HCT116 (cell line): ENCODE measurements at places on chromosomes 6 and 20. TPM values are rescaled to one million over a fixed set of nuclear protein-coding genes. Genes with fewer than 3 reads are reported as not detected.

DNA sequence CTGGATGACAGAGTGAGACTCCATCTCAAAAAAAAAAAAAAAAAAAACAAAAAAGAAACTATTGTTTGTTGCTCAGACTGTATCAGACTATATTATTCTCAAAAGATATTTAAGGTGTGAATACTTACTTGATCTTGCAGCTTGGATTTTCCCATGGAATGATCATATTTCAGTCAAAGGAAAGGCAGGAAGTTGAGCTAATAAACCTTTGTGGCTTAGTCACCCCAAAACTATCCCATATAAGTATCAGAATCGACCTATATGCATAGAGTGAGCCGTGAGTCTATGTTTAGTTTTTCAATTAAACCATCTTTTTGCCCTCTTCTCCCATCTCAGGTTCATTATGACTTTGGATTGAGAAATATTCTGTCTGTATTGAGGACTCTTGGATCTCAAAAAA, 152.6 kb downstream of the DNAH8 start:
- H3K4me3 ChIP-seq: no peak overlapping the region
- H3K4me1 ChIP-seq: no peaks in the 10 kb centered on the region
- DNase-seq: no peak
- H3K36me3 ChIP-seq: no peaks in the 10 kb centered on the region
- no peak overlapping the region for H3K27ac ChIP-seq

DNA sequence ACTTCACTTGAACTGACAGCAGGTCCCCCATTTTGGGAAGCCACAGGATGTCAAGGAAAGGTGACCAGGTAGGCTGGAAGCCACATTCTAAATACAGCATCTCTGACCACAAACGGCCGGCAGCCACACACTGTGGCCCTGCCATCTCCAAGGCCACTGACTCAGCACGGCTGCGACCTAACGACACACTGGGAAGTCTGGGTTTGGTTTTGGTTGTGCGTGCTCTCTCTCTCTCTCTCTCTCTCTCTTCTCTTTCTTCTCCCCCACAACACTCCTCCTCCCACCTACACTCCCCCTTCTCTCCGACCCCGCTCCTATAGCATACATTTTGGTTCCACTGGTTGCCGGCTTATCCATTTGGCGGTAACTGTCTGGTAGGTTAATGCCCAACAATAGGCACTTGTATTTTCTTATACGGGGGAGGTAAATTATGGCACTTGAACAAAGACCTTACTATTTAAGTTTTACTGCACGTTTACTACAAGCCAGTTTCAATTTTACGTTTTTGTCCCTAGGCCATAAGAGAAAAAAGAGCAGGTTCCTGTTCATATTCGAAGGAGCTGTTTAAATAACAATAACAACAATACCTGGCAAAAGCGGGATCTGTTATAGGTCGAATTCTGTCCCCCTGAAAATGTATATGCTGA, 103.6 kb downstream of the GMDS start:
- no peak overlapping the region for H3K4me3 ChIP-seq
- no peak overlapping the region for H3K27ac ChIP-seq
- H3K27me3 ChIP-seq: no peaks in the 10 kb centered on the region
- H3K4me1 ChIP-seq: peaks cover 4% of the 10 kb centered on the region; the same call in 1 of the 2 replicates
- DNase-seq: no peak

GRCh38 chr6:69343851-69344250, 453.0 kb downstream of the LMBRD1 start:
- no peak overlapping the region for H3K4me3 ChIP-seq
- no peaks in the 10 kb centered on the region for H3K4me1 ChIP-seq
- no peaks in the 10 kb centered on the region for H3K27me3 ChIP-seq
- H3K36me3 ChIP-seq: no peaks in the 10 kb centered on the region

- H3K4me3 ChIP-seq: no peak overlapping the region
- no peaks in the 10 kb centered on the region for H3K36me3 ChIP-seq
- H3K27ac ChIP-seq: no peak overlapping the region
- DNase-seq: no peak
- H3K27me3 ChIP-seq: no peaks in the 10 kb centered on the region
Measured at GRCh38 chr6:163745536-163746400, 331.2 kb downstream of the QKI start.

DNA sequence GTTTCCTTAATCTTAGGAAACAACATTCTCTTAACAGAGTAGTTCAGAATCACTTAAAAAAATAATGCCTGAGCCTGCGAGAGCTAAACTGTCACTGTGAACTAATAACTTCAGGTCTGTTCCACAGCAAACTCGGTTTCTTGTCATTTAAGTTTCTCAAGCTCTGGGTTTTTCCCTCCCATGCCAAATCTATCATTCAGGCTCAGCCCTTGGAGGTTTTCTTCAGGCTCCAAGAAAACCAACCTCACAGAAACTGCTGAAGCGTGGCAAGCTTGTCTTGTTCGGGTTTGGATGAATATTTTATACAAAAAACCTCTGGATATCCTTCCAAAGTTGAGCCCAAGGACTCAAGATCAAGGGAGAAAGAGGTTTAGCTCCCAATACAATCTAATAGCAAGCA, 99.7 kb upstream of the SNX9 start:
- no peak overlapping the region for H3K4me3 ChIP-seq
- no peak for DNase-seq
- no peaks in the 10 kb centered on the region for H3K36me3 ChIP-seq
- H3K4me1 ChIP-seq: no peaks in the 10 kb centered on the region

- H3K36me3 ChIP-seq: no peaks in the 10 kb centered on the region
- H3K27ac ChIP-seq: no peak overlapping the region
- peaks cover 24% of the 10 kb centered on the region for H3K4me1 ChIP-seq
- H3K27me3 ChIP-seq: no peaks in the 10 kb centered on the region
Measured at GRCh38 chr6:118495485-118496280, 52.4 kb upstream of the PLN start.

- no peaks in the 10 kb centered on the region for H3K27me3 ChIP-seq
- no peaks in the 10 kb centered on the region for H3K36me3 ChIP-seq
- H3K27ac ChIP-seq: no peak overlapping the region
Measured at GRCh38 chr6:24010133-24010532, 115.9 kb upstream of the NRSN1 start.

- no peak overlapping the region for H3K27ac ChIP-seq
- H3K4me1 ChIP-seq: no peaks in the 10 kb centered on the region
- H3K4me3 ChIP-seq: no peak overlapping the region
- H3K27me3 ChIP-seq: no peaks in the 10 kb centered on the region
- peak; percentile 7 for DNase-seq
Measured at GRCh38 chr6:35152067-35152707, 11.0 kb upstream of the TCP11 start.

DNA sequence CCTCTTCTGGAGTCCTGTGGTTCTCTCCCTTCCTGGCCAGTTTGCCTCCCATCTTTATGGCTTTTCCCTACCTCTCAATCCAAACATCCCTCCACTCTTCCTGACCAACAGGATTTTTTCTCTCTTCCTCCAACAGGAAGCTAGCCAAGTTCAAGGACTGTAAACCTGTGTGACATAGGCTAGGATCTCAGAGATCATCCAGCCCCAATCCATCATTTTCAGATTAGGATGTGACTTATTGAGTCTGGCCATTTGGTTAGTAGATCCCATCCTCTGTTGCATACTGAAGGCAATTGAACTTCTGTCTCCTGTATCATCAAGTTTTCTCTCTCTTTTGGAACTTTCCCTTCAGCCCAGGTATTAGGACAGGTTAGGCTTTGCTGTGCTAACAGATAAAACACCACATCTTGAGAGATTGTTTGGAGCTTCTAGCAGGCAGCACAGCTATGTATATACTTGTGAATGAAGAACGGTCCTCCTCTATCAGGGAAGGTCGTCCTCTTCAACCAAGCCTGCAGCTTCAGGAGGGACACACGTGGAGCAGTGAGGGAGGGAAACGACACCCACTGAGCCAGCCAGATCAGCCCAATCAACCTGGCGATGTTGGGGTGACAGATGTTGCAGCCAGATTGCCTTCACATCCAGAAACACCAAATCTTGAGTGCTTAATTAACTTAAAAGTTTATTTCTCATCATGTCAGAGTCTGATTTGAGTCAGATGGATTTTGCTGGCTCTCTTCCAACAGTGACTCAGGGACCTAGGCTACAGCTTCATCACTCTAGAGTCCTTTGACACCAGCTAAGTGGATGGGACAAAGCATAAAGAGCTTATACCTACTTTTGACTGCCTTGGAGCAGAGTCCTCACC, 106.8 kb downstream of the GJA10 start:
- H3K36me3 ChIP-seq: no peaks in the 10 kb centered on the region
- no peak overlapping the region for H3K27ac ChIP-seq
- H3K4me3 ChIP-seq: no peak overlapping the region
- H3K4me1 ChIP-seq: peaks cover 50% of the 10 kb centered on the region
- no peaks in the 10 kb centered on the region for H3K27me3 ChIP-seq
- no peak for DNase-seq

DNA sequence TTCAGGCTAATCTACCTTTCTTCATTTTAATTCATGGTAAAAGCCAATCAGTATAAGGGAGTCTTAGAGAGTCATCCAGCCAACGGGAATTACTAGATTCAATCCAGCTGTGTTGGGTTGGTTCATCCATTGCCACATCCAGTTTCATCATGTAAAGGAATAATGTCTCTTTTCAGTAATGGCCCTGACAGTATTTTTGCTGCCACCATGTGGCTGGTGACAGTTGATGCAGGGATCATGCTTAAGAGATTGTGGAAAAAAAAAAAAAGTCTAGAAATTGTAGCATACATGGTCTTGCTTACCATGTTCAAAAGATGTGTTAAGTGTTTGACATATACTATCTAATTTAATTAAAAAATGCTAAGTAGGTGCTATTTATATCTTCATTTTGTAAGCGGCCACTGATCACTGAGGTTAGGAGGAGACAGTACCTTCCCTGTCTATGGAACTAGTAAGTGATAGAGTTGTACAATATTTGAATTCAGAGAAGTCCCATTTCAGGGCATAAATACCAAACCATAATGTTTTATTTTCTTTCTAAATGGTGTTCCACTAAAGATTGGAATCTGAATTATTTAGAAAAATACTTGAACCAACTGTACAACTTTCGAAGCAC, 135.9 kb downstream of the KHDRBS2 start:
- H3K27me3 ChIP-seq: no peaks in the 10 kb centered on the region
- no peak overlapping the region for H3K4me3 ChIP-seq
- no peak overlapping the region for H3K27ac ChIP-seq
- no peaks in the 10 kb centered on the region for H3K36me3 ChIP-seq
- no peaks in the 10 kb centered on the region for H3K4me1 ChIP-seq
- peak; percentile 6 for DNase-seq

GRCh38 chr20:40431611-40432010, 257.4 kb downstream of the MAFB start:
- no peaks in the 10 kb centered on the region for H3K36me3 ChIP-seq
- H3K4me3 ChIP-seq: no peak overlapping the region
- 0 out of 2 replicates have a peak, but pooled peaks cover 5% of the 10 kb centered on the region for H3K27me3 ChIP-seq
- no peak overlapping the region for H3K27ac ChIP-seq
- DNase-seq: no peak
- peaks cover 6% of the 10 kb centered on the region; the same call in 1 of the 2 replicates for H3K4me1 ChIP-seq

DNA sequence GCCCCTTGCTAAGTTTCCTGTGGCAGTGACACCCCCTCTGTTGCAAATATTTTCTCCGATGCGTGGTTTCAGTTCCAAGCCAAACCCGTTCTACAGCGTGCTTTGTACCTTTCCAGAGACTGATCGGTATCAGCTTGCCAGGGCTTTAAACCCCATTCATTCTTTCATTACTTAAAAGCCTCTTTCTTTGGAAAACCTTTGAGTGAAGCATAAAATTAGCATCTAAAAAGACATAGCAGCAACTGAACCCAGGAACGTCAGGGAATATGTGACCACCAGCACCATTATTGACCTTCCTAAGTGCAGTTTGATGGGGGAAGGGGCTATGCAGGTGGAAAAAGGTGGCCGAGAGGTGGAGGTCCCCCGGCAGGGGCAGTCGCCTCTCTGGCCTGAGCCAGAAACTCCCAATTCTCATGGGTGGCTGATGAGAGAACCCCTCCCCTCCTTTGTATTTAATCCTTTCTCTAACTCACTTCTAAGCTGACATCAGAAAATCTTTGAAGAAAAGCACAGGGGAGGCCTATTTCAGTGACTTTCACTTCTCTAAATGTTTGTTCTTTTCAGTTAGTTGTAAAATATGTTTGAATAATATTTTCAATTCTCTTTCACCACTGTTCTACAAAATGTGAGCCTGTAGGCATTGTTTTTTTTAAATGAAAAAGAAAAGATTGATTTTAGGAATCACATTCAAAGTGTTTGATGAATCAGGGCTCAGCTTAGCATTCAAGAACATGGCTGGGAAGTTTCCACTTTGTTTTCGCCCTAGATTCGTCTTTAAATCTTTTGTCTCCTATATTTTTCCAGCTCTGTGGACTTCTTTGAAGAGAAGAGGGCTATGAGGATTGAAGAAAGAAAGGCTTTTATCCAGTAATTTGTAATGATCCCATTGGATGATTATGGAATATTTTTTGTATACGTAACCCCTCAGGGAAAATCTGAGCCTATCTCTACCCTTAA, 89.2 kb downstream of the RSPH3 start:
- H3K4me3 ChIP-seq: no peak overlapping the region
- peaks cover 35% of the 10 kb centered on the region for H3K4me1 ChIP-seq
- H3K27ac ChIP-seq: peak overlapping the region; percentile 32; the same call in 1 of the 2 replicates
- H3K36me3 ChIP-seq: no peaks in the 10 kb centered on the region

DNA sequence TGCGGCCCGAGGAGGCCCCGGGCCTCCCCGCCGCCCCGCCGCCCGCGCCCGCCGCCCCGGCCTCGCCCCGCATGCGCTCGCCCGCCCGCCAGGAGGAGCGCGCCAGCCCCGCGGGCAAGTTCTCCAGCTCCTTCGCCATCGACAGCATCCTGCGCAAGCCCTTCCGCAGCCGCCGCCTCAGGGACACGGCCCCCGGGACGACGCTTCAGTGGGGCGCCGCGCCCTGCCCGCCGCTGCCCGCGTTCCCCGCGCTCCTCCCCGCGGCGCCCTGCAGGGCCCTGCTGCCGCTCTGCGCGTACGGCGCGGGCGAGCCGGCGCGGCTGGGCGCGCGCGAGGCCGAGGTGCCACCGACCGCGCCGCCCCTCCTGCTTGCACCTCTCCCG, 1.5 kb downstream of the FOXQ1 start:
- no peaks in the 10 kb centered on the region for H3K36me3 ChIP-seq
- no peak for DNase-seq
- no peak overlapping the region for H3K27ac ChIP-seq
- H3K4me3 ChIP-seq: no peak overlapping the region
- H3K4me1 ChIP-seq: peaks cover 28% of the 10 kb centered on the region
- no peaks in the 10 kb centered on the region; the same call in 1 of the 2 replicates for H3K27me3 ChIP-seq

- no peaks in the 10 kb centered on the region for H3K27me3 ChIP-seq
- no peak for DNase-seq
- H3K27ac ChIP-seq: no peak overlapping the region
- no peaks in the 10 kb centered on the region for H3K36me3 ChIP-seq
- H3K4me1 ChIP-seq: peaks cover 6% of the 10 kb centered on the region; the same call in 1 of the 2 replicates
- no peak overlapping the region for H3K4me3 ChIP-seq
Measured at GRCh38 chr6:69693762-69694161, 103.0 kb downstream of the LMBRD1 start.

DNA sequence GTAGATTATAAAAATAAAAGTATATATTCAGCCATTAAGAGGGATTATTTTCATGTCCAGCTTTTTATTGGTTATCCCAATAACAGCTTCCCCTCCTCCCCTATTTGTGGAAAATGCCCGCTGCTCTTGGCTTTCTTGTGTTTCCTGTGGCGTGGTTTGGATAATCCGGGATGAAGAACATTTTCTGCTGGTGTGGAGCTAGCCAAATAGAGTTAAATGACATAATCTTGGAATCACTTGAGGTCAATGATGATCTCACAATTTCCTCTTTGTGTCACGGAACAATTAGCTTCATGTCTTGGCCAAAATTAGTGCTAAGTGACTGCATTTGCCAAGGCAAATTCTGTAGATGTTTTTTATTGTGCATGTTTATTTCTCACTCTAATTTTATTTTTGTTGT, 394.0 kb downstream of the LAMA2 start:
- no peak for DNase-seq
- H3K4me1 ChIP-seq: no peaks in the 10 kb centered on the region
- H3K27ac ChIP-seq: no peak overlapping the region
- H3K27me3 ChIP-seq: no peaks in the 10 kb centered on the region
- H3K36me3 ChIP-seq: no peaks in the 10 kb centered on the region

Gene BMP5
- not detected for total RNA-seq

Gene TNF
- total RNA-seq: 0.59 TPM

Gene DEFB124
- total RNA-seq: not detected

Gene TCF21
- total RNA-seq: 0.20 TPM
